ENCODE measurements at places on chromosomes 4 and X. TPM values are rescaled to one million over a fixed set of nuclear protein-coding genes. Genes with fewer than 3 reads are reported as not detected.

- no peak for DNase-seq
Measured at GRCh38 chr4:183354219-183354618, 32.0 kb upstream of the CLDN24 start.

DNA sequence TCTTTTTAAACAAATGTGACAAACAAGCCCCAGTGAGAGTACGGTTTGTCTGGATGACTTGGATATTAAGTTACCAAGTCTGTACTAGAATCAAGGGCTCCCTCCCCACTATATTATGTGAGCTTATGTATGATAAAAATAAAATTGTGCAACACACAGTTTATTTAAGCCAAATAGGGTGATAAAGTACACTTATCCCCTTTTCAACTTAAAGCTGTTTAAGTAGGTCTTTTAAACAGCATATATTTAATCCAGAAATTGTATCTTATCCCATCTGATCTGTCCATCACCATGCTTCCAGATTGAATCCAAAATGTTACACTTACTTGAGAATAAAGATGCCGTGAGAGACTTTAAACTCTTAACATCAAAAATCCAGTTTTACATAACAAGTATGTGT lies 2.0 kb upstream of the KLHL34 start:
- DNase-seq, result no peak

GRCh38 chr4:153573881-153574802 lies 108.0 kb downstream of the TMEM131L start:
- peak; percentile 43 for DNase-seq

The GJB1 gene
- not detected for total RNA-seq

The SLC26A1 gene
- 0.44 TPM for total RNA-seq

The GUCY1A1 gene
- total RNA-seq, result 0.44 TPM
